ENCODE measurements at places on chromosomes 13 and 19. TPM values are rescaled to one million over a fixed set of nuclear protein-coding genes. Genes with fewer than 3 reads are reported as not detected.

The PDX1 gene
- total RNA-seq, result not detected

The SLAIN1 gene
- 35.9 TPM for total RNA-seq

The THSD8 gene
- 29.8 TPM for total RNA-seq

The LYPD5 gene
- total RNA-seq, result 0.14 TPM

The ZIC2 gene
- total RNA-seq, result not detected

The ATP4A gene
- not detected for total RNA-seq

DNA sequence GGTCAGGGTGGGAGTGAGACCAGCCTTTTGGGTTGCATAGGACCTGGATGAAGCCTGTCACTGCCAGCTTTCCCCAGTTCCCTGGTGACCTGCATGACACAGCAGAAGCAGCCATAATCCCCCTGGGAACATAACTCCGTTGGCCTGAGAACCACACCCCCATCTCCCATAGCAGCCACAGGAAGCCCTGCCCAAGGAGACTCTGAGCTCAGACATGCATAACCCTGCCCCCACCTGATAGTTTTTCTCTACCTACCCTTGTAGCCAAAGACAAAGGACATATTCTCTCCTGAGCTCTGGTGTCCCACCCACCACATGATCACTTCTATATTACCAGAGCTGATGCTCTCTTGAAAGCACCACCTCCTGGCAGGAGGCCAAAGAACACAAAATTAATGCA, 413.5 kb upstream of the HTR2A start:
- no peaks in the 10 kb centered on the region for H3K27me3 ChIP-seq
- H3K36me3 ChIP-seq, result no peaks in the 10 kb centered on the region
- no peak overlapping the region for H3K4me3 ChIP-seq
- no peak overlapping the region for H3K27ac ChIP-seq
- no peaks in the 10 kb centered on the region for H3K4me1 ChIP-seq

DNA sequence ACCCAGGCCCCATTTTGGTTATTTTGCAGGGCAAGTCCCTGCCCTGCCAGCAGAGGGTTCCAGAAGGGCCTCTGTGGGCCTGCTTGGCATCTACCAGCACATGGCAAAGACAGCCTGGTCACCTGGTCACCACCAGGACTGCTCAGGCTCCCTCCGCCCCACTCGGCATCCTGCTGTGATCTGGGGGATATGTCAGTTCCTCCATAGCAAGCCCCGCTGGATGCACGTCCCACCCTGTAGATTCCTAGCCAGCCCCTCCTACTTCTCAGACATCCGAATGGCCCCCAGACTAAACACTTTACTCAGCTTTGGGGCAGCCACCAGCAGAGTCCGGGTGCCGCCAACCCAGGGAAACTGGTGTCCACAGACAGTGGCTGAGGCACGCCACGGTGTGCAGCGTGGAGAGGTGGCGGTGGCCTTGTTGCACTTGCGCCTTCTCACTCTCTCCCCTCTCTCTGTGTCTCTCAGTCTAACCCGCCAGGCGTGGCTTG, 31.8 kb upstream of the USE1 start:
- no peak for DNase-seq
- H3K27ac ChIP-seq, result peak overlapping the region; percentile 91
- peak overlapping the region; percentile 77 for H3K4me3 ChIP-seq
- H3K4me1 ChIP-seq, result peaks cover 16% of the 10 kb centered on the region

- H3K4me1 ChIP-seq, result no peaks in the 10 kb centered on the region
- H3K27me3 ChIP-seq, result no peaks in the 10 kb centered on the region
- no peak overlapping the region for H3K4me3 ChIP-seq
- H3K27ac ChIP-seq, result no peak overlapping the region
- DNase-seq, result no peak
Measured at GRCh38 chr13:106899442-106899841, 331.5 kb upstream of the ARGLU1 start.

DNA sequence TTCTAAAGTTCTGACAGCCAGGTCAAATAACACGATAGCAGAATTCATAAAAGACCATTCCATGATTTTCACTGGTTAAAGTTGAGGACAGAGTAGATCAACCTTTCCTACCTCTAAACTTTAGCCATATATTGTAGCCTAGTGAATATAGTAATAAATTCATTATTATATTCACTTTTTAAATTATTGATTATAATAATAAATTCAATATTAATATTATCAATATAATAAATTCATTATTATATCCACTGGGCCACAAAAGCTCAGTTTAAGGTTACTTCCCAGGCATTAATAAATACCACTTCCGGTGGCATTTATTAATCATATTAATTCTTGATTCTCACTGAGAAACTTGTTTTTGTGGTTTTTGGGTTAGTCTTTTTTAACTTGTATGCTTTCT, 85.7 kb upstream of the GPC6 start:
- H3K4me3 ChIP-seq, result no peak overlapping the region
- H3K27me3 ChIP-seq, result no peaks in the 10 kb centered on the region
- H3K4me1 ChIP-seq, result no peaks in the 10 kb centered on the region

DNA sequence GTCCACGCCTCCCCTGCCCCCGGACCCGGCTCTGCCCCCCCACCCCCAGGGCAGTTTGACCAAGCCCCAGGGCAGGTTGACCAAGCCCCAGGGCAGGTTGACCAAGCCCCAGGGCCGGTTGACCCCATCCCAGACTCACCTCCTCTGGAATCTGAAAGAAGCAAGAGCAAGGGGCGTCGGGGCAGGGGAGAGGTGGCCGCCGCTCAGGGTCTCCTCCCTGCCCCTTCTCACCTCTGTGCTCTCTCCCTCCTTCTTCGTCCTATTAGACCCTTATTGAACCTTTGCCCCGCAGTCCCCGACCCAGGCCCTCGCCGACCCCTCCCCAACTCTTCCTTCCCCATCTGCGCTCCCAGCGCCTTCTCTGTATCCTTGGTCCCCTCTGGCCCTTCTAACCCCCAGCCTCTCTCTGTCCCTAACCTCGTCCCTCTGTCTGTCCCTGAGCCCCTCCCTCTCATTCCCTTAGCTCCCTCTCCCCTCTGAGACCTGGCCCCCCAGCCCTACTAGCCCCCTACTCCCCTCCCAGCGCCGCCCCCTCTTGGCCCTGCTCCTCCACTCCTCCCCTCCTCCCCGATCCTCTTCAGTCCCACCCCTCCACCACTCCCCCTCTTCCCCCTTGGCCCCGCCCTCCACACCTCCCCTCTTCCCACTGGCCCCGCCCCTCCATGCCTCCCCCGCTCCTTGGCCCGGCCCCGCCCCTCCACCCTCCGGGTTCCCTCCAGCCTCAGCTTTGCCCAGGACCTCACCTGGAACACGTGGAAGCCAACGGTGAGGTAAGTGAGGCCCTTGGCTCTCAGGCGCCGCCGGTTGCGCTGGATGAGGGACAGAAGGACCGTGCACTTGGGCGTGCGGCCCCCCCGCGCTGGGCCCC, 7.6 kb downstream of the CAPN12 start:
- H3K4me3 ChIP-seq, result peak overlapping the region; percentile 66
- H3K27ac ChIP-seq, result peak overlapping the region; percentile 38
- H3K36me3 ChIP-seq, result peaks cover 16% of the 10 kb centered on the region
- no peak for DNase-seq
- H3K27me3 ChIP-seq, result peaks cover 6% of the 10 kb centered on the region

DNA sequence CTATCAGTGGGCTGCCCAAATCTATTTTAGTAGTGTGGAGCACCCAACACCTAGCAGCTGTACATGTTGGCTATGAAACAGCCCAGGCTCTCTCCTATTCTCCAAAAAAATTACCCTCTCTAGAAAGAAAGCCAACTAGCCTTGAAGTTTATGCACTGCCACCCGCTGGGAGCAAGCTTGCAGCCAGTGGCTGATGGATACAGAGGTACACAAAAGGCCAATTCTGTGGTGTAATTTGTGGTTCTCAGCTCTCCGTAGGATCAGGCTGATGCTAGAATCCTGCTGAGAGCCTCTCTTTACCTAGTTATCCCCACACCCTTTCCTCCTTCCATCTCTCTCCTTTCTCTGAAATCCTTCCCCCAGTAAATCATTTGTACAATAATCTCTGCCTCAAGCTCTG, 1120.7 kb downstream of the DIAPH3 start:
- no peak for DNase-seq
- H3K36me3 ChIP-seq, result no peaks in the 10 kb centered on the region
- no peak overlapping the region for H3K27ac ChIP-seq
- no peaks in the 10 kb centered on the region for H3K27me3 ChIP-seq

- no peaks in the 10 kb centered on the region for H3K36me3 ChIP-seq
Measured at GRCh38 chr19:13302526-13303270, 152.5 kb downstream of the IER2 start.

DNA sequence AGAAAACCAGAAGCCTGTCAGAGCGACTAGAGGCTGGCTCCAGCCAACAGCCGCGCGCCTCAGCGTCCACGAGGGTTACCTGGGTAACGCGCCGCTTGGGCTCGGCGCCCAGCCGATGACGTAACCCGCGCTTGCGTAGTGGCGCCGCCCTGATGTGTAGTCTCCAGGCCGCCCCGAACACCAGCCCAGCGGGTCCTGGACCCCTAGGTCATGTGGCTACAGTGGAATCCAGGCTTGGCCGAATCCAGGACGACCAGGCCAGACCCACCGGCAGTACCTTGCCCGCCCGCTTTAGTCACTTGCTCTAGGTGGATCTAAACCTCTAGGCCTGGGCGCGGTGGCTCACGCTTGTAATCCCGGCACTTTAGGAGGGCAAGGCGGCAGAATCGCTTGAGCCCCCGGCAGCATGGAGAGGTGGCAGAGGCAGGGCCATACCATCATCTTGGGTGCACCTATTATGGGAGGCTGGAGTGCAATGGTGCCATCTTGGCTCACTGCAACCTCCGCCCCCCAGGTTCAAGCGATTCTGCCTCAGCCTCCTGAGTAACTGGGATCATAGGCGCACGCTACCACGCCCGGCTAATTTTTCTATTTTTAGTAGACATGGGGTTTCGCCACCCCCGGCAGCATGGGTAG, 7.2 kb upstream of the ZNF606 start:
- no peak overlapping the region for H3K27ac ChIP-seq
- H3K4me1 ChIP-seq, result peaks cover 2% of the 10 kb centered on the region
- peak; percentile 65 for DNase-seq
- H3K36me3 ChIP-seq, result peaks cover 35% of the 10 kb centered on the region
- peak overlapping the region; percentile 77 for H3K4me3 ChIP-seq
- H3K27me3 ChIP-seq, result no peaks in the 10 kb centered on the region

DNA sequence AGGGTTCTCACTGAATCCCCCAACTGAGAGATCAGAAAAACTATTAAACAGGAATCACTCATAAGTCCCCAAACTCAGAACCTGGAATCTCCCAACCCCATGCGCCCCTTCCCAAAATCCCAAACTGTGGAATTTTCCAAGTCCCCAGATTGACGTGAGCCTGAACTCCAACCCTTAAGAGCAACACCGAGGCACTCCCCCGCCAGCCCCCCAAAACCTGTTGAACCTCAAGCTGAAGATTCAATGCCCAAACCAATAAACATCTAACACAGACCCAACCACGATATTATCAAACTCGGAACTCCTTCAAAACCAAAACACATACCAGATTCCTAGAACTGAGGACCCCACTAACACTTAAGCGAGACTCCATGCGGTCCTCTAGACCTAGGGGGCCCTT, 599 bp downstream of the IZUMO1 start:
- peaks cover 16% of the 10 kb centered on the region for H3K4me1 ChIP-seq
- H3K36me3 ChIP-seq, result no peaks in the 10 kb centered on the region
- peak overlapping the region; percentile 58 for H3K4me3 ChIP-seq
- H3K27me3 ChIP-seq, result peaks cover 3% of the 10 kb centered on the region
- DNase-seq, result no peak
- H3K27ac ChIP-seq, result no peak overlapping the region

GRCh38 chr19:55444646-55445045, 1.5 kb upstream of the SHISA7 start:
- H3K36me3 ChIP-seq, result no peaks in the 10 kb centered on the region
- no peak overlapping the region for H3K27ac ChIP-seq
- H3K27me3 ChIP-seq, result peaks cover 44% of the 10 kb centered on the region
- H3K4me1 ChIP-seq, result peaks cover 10% of the 10 kb centered on the region

- no peak overlapping the region for H3K4me3 ChIP-seq
- no peaks in the 10 kb centered on the region for H3K36me3 ChIP-seq
- no peaks in the 10 kb centered on the region for H3K4me1 ChIP-seq
- H3K27ac ChIP-seq, result no peak overlapping the region
- no peak for DNase-seq
- no peaks in the 10 kb centered on the region for H3K27me3 ChIP-seq
Measured at GRCh38 chr13:109101550-109102144, 472.2 kb downstream of the MYO16 start.

- H3K36me3 ChIP-seq, result peaks cover 16% of the 10 kb centered on the region
- peak overlapping the region; percentile 47 for H3K4me3 ChIP-seq
- peaks cover 15% of the 10 kb centered on the region for H3K4me1 ChIP-seq
- H3K27ac ChIP-seq, result no peak overlapping the region
- H3K27me3 ChIP-seq, result peaks cover 9% of the 10 kb centered on the region
- peak; percentile 43 for DNase-seq
Measured at GRCh38 chr19:17332677-17333581, 1.7 kb downstream of the ANO8 start.

DNA sequence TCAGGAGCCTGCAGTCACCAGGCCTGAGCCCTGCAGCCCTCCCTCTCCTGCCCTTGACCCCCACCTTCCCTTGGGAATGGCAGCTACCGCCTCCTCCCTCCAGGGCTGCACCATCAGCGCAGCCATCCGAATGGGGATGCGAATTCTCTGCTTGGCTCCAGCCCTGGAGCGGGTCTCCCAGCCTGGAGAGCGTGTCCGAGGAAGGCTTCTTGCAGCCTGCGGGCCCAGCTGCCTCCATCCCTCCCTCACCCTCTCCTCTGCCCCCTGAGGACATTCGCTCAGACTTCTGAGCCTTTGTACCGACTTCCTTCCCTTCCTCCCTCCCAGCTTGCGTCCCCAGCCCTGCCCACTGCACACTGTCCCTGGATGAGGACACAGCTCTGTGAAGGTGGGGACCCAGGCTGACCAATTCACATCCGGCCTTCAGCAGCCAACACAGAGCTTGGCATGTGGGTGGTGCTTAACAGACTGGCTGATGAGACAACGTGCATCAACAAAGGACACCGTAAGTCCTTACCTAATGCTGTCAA, 6.0 kb upstream of the NKPD1 start:
- H3K4me1 ChIP-seq, result peaks cover 25% of the 10 kb centered on the region
- H3K4me3 ChIP-seq, result no peak overlapping the region
- no peak overlapping the region for H3K27ac ChIP-seq
- H3K36me3 ChIP-seq, result no peaks in the 10 kb centered on the region
- no peak for DNase-seq
- H3K27me3 ChIP-seq, result no peaks in the 10 kb centered on the region

DNA sequence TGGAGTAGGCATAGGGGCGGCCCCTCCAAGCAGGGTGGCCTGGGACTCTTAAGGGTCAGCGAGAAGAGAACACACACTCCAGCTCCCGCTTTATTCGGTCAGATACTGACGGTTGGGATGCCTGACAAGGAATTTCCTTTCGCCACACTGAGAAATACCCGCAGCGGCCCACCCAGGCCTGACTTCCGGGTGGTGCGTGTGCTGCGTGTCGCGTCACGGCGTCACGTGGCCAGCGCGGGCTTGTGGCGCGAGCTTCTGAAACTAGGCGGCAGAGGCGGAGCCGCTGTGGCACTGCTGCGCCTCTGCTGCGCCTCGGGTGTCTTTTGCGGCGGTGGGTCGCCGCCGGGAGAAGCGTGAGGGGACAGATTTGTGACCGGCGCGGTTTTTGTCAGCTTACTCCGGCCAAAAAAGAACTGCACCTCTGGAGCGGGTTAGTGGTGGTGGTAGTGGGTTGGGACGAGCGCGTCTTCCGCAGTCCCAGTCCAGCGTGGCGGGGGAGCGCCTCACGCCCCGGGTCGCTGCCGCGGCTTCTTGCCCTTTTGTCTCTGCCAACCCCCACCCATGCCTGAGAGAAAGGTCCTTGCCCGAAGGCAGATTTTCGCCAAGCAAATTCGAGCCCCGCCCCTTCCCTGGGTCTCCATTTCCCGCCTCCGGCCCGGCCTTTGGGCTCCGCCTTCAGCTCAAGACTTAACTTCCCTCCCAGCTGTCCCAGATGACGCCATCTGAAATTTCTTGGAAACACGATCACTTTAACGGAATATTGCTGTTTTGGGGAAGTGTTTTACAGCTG, at the start of the genes BRCA2 and ZAR1L:
BRCA2 (plus strand) TSS at position 271 of the 790 bp plus-strand sequence. CDS start 953 bp downstream, outside the sequence.
ZAR1L (minus strand) TSS at position 126 of the 790 bp plus-strand sequence. CDS start 3,438 bp downstream, outside the sequence.
- H3K4me3 ChIP-seq, result peak within 1 kb of the TSS; percentile 96
- H3K36me3 ChIP-seq, result peaks cover 23% of the 10 kb centered on the region
- H3K27ac ChIP-seq, result peak within 1 kb of the TSS; percentile 100
- peak; percentile 85 for DNase-seq
- H3K4me1 ChIP-seq, result peaks cover 32% of the 10 kb centered on the region
- no peaks in the 10 kb centered on the region for H3K27me3 ChIP-seq
